ENCODE measurements at places on chromosomes 7 and 10.

- no peak for DNase-seq
Measured at GRCh38 chr7:12643001-12643643, 44.3 kb upstream of the ARL4A start.

DNA sequence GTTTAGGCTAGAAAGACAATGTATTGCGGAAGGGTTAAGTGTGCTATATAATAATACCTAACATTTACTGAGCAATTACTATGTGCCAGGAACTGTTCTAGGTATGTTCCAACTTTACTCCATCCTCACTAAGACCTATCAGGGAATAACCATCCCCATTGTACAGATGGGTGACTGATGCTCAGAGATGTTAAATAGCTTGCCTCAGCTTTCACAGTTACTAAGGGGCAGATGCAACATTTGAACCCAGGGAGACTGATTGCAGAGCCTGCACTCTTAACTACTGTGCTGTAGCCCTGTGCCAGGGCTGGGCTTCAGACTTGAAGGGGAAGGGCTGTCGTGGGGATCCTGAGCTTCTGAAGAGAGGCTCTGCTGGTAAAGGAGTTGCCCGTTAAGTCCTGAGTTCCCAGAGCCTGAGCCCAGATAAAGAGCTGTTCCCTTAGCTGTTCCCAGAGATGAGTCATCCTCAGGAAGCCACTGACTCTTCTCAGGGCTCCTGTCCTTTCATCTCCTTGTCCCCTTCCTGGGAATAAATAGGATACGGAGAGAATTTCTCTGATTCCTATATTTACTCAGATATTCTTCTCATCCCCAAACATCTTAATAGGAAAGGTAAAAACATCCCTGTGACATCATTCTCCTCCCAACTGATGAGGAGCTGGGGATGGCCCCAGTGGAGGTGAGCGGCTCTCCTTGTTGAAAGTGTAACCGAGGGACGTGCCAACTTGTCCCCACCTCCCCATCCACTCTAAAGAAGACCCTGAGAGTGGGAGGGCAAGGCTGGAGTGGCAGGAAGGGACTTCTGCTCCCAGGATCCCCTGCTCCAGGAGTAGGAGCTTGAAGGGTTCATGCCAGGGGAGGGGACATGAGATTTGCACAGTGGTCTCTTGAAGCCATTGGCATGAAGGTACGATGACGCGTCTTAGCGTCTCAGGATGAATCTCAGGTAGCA is 28.0 kb upstream of the HABP2 start:
- no peak for DNase-seq

DNA sequence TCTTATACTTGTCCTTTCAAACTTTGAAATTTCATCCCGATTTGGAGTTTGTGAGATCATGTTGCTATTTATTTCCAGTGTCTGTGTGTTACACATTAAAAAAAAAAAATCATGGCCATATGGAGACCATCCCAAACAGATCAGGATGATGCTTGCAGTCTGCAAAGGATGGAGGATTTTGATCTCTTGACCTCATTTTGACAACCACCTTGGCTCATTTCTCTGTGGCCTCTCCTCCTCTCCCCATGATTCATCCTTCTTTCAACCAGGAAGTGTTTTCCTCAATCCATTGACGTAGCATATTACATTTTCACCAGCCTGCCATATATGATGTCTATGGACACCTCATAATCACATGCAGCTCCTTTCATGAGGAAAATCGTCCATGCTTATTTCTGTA is 68.9 kb upstream of the INSYN2A start:
- no peak for DNase-seq

GRCh38 chr10:109592391-109592790 is 330.9 kb downstream of the XPNPEP1 start:
- no peak for DNase-seq

GRCh38 chr7:14375998-14376397 is 386.5 kb upstream of the ETV1 start:
- DNase-seq, result no peak

- DNase-seq, result no peak
Measured at GRCh38 chr7:80640846-80641245, 2.4 kb downstream of the CD36 start.

DNA sequence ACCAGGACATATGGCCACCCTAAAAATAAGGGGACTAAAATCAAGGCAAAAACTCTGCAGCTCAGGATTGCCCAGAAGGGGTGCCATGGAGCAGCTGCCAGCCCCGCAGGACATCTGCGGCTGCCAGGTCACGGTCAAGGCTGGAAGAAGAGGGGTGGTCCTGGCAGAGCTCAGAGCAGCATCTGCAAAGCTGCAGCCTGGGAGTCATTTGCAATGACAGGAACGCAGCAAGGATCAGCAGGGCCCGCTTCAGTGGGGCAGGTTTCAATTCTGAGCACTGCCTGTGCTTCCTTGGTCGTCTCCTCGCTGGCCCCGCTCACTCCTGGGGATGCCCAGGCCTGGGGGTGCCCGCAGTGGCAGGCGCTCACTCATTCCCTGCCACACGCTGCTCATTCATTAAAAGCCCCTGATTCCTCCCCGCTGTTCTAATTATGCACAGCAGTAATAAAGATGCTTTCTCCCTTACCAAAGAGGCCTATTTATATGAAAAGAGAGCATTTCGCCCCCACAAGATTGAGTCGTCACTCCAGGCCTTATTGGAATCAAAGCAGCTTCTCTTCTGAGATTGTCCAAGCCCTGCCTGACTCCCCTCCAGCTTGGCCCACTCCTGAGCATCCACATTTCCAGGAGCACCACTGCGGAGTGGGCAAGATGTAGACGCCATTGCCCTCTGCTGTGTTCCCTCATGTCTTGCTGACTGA is 4.6 kb downstream of the HSPA12A start:
- peak; percentile 61 for DNase-seq

DNA sequence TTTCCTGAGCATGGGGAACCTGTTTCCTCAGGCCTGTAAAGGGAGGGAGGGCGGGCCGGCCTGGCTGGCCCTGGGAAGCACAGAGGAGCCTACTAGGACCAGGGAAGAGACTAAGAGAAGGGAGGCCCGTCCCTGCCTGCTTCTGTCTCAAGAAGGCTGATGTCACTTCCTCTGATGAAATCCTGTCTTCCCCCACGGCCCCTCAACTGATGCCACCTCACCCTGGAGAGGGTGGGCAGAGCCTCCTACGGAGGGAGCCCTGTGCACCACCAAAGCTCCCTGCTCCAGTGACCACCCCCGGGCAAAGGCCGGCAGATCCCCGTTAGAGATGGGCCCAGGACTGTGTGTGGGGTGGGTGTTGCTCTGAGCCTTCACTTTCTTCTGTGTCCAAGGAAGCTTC is 1.0 kb upstream of the PILRA start:
- no peak for DNase-seq

- no peak for DNase-seq
Measured at GRCh38 chr7:94178230-94178629, 174.1 kb upstream of the BET1 start.

- peak; percentile 50 for DNase-seq
Measured at GRCh38 chr7:99579956-99580777, 17.9 kb upstream of the TMEM225B start.

- DNase-seq, result peak; percentile 40
Measured at GRCh38 chr10:88064608-88065382, 201.4 kb downstream of the PTEN start.

DNA sequence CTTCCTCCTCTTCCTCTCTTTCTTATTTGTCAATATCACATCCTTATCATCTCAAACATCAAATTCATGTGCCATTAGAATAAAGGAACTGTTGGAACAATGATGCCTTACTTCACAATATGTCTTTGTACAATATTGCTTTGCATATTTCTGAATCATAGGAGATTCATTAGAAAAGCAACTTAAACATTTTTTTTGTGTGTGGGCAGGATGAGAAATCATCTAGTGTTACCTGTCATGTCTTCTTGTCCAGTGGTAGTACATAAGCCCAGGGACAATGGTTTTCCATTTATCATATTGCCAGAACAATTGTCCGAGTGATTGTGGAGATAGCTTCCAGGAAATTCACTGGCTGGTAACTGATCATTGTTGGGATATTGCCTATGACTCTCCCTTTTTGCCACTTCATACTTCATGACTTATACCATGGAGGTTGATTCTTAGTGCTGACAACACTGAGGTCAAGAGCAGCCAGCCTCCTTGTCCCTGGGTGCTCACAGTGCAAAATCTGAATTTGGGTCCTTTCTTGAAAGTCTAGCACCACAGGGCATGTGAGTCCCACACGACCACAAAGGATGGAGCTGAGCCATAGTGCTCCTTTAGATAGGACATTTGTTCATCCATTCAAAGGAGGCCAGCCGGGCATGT is 215.0 kb downstream of the MDFIC start:
- DNase-seq, result no peak

DNA sequence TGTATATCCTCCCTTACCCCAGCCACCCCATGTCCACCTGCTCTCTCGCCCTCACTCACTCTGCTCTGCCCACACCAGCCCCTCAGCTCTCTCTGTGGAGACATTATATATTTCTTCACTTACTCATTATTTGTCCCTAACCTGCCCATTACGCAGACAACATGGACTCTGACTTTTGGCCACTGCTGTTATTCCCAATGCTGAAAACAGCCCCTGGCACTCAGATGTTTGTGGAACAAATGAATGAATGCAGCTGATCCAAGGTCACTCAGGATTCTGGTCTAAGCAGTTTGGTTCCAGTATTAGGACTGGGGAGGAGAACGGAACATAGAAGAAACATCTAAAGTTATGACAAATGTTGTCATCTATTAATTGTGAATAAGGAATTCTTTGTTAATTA is 26.7 kb downstream of the GNA12 start:
- no peak for DNase-seq

DNA sequence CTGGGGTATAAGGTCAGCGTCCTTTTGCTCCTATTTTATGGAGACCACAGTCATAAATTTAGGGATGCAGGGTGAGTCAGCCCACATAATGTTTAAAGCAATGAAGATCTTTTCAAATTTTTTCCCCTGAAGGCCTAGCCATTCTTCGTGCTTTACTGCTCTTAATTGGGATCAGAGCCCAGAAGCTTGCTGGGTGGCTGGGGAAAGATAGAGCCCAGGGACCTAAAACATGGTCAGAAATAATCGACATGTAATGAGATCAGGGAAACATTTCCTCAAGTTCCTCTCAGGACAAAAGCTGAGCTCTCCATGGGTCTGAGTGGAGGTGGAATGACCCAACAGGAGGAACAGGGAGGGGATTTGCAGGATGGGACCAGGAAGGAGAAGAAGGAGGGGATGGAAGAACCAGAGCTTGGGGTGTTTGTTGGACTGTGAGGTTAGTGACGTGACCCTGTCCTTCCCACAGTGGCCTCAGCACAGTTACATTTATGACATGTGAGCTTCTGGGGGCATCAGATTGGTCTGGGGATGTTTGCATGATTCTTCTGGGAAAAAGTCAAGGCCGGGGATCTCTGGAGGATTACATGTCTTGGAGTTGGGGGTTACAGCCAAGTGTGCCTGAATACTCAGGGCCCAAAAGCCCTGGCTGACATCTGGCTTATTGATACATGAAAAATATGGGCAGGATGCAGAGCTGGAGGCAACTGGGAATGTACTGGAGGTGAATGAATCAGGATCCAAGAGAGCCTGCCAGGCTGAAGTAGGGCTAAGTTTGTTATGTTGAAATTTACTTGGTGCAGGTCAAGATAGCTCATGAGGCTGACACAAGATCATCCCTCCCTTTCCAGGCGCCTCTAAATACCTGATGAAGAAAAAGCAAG is 477.9 kb downstream of the RPS24 start:
- no peak for DNase-seq

DNA sequence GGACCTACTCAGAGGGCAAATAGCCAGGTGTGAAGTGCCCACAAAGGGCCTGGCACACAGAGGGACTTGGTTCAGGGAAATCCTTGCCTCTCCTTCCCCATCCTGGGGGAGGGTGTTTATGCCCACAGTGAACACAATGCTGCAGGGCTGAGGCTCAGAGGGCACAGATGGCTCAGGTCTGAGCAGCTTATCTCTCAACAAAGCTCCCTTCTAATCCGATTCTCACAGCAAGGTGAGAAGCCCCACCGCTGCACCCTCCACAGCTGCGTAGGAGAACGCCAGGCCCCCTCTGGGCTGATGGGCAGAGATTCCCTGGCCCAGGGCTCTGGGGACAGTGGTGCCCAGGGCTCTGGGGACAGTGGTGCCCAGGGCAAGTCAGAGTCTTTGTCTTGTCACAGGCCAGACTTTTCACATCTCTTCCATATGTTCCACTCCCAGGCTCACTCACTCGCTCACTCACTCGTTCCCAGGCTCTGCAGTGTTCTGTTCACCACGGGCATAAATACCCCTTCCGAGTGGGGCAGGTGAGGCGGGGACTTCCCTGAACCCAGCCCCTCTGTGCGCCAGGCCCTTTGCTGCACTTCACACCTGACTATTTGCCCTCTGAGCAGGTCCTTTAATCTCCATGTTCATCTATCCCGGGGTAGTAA is 8.7 kb upstream of the CDHR1 start:
- DNase-seq, result no peak

- DNase-seq, result no peak
Measured at GRCh38 chr7:98078197-98078870, 28.3 kb upstream of the LMTK2 start.

GRCh38 chr10:74821501-74821900 is 4.9 kb upstream of the KAT6B start:
- no peak for DNase-seq

DNA sequence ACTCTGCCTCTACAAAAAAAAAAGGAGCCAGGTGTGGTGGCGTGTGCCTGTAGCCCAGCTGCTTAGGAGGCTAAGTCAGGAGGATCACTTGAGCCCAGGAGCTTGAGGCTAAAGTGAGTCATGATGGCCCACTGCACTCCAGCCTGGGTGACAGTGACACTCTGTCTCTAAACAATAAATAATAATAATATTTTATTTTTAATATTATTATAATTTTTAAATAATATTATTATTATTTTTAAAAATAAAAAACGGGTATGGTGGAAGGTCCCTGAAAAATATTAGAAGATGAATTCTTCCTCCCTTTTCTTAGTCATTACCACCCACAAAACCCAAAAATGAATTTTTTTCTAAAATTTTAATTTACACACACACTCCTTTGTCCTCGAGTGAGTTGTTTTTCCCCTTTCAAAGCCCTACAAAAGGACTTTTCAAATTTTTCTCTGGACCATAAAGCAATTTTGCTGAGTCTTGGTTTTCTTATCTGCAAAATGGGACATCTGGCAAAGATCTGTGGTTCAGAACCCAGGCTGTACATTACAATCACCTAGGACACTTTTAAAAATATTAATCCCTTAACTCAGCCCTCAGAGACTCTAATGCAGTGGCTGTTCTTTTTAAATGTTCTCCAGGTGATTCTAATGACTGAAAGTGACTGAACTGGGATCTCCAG is 174.0 kb upstream of the NEBL start:
- DNase-seq, result no peak

- no peak for DNase-seq
Measured at GRCh38 chr10:100535338-100535714, 417 bp upstream of the HIF1AN start.

Measured in Ammon's horn (tissue), 1 donor.